ENCODE measurements at places on chromosomes 5 and 9.

DNA sequence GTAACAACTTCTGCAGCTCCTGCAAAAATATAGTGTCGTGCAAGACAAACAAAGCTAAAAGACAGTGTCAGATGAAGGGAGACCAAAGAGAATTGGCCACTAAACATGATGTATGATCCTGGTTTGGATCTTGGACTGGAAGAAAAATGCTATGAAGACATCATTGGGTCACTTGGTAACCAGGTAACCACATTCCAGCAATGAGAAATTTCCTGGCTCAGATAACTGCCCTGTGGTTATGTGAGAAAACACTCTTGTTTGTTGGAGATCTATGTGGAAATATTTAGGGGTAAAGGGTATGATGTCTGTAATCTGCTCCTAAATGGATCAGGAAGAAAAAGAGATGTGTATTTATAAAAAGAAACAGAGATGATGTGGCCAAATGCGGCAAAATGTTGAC lies 45.5 kb upstream of the ANKRD33B start:
- DNase-seq, result no peak

DNA sequence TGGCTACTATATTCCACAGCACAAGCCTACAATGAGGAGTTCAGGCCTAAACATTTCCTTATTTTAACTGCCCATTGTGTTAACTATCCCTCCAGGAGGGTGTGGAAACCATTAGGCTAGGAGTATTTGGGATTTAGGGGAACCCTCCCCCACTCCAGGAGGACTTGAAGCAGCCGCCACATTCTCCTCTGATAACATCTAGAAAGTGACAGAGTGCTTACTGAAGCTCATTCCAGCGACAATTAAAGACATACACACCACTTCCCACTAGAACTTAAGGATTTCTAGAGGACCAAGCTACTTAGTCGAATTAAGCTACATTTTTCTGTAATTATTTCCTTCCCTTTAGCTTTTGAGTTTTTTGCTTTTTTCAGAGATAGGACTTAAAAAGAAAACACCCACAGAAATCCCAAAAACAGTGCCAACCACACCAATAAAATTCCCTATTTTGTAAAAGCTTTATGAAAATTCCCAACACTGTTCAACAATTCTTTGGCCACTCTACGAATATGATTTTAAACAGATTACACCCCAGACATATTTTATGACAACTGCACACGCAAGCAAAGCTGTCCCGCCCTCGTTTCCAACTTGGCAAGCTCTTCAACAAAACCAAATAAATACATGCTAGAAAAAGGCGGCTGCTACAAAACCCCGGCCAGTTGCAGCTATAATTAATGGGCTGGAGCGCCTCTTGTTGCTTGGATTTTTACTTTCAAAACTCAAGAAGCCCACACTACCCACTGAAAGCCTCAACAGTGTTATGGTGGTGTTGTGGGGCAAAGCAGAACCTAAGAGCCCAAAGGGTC lies 4.5 kb downstream of the ROR2 start:
- no peak for DNase-seq

- DNase-seq, result no peak
Observed at GRCh38 chr5:35237580-35238376, 7.5 kb upstream of the PRLR start.

DNA sequence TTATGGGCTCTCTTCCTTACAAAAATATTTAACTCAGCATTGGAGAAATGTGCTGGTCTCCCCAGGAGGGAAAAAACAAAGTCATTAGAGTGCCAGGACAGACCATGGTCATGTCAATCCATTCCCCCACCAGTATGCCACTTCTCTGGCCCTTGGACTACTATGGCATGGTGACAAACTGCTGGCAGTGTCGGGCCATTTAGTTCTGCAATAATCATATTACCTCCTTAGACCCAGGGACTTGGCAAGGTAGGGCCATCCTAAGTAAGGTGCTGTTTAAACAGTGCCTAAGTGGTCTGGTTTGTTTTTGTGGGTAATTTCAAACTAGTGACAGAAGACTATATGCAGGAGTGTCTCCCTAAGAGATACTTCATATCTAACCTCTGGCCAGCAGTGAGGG lies 177.8 kb upstream of the STK32A start:
- DNase-seq, result no peak

DNA sequence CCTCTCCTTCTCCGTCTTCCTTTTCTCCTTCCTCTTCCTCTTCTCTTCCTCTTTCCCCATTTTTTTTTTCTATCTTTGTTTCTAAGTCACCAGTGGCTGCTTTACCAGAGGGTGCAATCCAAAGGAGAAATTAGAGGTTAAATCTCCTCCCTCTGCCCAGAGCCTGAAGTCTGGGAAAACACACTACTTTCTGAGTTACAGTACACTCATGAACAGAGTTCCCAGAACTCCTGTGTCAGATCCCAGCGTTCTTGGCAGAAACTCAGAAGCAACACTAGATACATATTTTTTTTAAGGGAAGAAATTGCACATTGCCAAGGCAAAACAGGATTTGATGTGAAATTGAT lies 189.0 kb downstream of the SNCAIP start:
- DNase-seq, result no peak

GRCh38 chr5:14699807-14700400 lies 35.4 kb downstream of the OTULIN start:
- no peak for DNase-seq

DNA sequence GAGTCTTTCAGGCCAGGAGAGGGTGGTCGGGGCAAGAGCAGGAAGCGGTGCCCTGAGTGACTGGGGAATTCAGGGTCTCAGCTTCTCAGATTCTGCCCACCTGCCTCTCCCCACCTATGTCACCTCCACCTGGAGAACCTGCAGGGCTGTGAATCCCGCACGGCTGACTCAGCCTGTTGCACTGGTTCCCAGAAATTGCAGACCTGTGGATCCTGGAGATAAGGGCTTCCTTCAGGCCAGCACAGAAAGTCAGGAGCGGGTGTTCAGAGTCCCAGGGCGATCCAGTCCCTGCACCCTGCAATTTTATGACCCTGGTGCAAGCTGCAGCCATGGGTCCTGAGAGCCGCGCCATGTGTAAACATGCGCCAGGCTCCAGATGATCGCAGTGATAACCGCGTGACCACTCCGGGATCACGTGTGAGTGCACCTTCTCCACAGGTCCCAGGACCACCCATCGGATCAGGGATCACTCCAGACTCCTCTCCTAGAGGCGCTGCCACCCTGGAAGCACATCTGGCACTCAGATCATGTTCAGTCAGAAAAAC lies 17.8 kb downstream of the IRX4 start:
- no peak for DNase-seq

GRCh38 chr9:69175486-69175885 lies 1.4 kb downstream of the TJP2 start:
- no peak for DNase-seq

GRCh38 chr5:7501061-7501460 lies 105.1 kb downstream of the ADCY2 start:
- DNase-seq, result no peak

- DNase-seq, result no peak
Observed at GRCh38 chr5:139655727-139656271, 7.7 kb downstream of the CXXC5 start.

DNA sequence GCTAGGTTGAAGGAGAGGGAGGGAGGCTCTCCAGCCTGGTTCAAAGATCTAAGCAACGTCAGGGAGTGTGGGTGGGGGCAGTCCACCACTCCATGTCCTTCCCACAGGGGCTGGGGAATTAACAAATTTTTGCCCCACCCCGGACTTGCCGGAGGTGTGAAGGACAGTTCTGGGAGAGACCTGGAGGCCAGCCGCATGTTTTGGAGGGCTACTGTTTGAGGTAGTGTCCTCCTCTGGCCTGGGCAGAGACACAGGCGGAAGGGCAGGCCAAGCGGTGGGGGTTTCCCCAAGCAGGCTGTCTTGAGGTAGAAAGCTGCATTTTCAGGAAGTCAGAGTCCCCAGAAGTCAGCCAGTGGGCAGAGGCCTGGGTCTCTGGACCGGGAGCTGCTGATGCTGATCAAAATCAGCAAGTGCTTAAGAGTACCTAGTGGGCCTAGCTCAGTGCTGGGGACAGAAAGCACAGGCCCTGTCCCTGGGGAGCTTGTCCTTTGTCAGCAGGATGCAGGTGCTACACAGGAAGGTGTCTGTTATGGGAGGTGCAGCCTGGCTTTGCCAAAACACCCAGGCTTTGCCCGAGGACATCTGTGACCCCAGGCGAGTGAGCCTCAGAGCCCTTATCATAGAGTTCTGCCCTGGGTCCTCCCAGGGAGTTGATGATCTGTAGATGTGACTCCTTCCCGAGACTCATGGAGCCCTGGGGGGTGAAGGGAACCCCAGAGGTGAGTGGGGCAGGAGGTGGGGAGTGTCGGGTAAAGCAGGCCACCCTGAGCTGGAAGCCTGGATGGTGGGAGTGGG lies 18.5 kb downstream of the JADE2 start:
- no peak for DNase-seq

- DNase-seq, result no peak
Observed at GRCh38 chr5:150134198-150134588, 21.5 kb downstream of the PDGFRB start.

DNA sequence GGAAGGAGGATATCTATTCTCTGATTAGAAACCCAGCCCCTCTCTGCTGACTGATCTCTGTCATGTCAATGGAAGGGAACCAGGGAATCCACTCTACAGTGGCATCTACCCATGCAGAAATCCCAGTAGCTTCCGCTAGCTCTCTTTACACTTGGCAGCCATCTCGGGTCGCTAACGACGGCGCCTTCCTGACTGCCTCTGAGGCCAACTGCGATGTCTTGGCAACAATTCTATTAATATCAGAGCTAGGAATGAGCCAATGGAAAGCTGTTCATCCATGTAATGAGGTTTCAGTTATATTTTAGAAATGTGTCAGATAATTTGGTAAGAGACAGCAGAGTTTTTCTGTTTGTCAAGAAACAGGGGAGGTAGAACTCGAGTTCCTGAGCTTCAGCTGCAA lies 67.6 kb upstream of the ATP10B start:
- DNase-seq, result no peak

DNA sequence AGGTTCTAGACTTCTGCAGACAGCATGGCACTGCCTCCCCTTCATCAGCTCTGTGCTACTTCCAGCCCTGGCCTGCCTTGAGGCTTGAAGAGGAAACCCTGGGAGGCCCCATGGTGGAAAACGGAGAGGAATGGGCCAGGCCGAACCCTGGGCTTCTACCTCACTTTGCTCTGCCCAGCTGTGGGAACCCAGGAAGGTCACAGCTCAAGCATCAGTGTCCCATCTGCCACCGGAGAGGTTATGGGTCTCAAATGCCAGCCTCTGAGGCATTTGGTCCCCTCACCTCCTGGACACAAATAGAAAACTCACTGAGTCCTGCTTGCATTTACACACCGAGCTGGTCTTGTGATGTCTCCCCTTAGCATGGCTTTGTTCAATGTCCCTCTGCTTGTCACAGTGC lies 80.1 kb upstream of the ALDH1B1 start:
- no peak for DNase-seq

DNA sequence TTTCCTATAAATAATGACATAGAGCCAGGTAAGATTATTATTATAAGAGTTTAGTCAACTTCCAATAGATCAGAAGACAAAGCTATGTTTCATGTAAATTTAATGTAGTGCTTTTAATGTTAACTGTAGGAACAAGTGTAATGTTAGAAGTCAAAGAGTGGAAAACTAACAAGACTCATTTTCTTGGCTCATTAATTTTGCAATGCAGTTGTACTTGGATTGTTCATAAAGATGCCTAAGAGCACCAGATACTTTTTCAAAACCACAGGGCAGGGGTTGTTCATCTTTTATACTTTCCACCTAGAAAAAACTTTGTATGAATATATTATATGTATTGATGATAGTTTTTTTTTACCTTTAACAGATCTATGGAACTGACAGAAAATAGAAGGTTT lies 1705.3 kb upstream of the CDH9 start:
- no peak for DNase-seq

DNA sequence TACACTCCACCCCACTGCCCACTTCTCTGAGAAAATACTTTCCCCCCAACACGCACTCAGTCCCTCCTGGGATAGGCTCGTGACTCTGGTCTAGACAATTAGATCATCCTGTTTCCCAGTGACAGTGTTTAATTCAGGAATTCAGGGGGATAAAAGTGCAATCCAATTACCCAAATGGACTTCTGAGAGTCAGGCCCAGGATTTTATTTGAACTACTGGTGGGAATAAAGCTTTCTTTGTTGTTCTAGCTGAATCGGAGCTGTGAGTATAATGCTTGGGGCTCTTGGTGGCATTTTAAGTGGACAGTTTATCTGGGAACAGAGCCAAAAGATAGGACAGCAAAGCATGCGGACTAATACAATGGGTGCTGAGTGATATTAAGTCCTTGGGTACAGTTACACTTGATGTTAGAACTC lies 683.3 kb downstream of the MAT2B start:
- DNase-seq, result no peak

GRCh38 chr5:103512500-103512899 lies 50.1 kb downstream of the NUDT12 start:
- DNase-seq, result no peak

- no peak for DNase-seq
Observed at GRCh38 chr5:133147411-133147810, 95.6 kb downstream of the HSPA4 start.

- no peak for DNase-seq
Observed at GRCh38 chr9:16960084-16960483, 89.6 kb upstream of the BNC2 start.

DNA sequence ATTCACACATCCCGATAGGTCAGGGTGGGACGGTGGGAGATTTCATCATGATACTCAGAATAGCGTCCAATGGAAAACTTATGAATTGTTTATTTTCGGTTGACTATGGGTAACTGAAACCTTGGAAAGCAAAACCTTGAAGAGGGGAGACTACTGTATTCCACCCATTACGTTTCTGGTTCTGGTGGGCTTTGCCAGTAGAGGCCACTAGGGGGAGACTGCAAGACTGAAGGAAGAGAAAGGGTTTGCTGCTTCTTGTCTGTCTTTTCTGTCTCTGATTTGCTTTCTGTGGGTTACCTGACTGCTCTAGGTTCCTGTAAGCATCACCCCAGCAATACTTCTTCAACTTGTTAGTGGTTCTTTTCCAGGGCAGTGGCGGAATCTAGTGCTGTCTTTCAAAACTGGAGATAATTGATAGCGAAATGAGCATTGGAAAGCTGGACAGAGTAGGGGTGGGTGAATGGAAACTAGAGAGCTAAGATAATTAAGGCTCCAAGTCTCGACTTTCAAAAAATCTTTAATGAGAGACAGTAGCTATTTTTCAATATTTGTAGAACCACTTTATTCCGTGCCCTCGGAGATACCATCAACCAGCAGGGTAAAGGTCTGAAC lies 27.0 kb downstream of the GRIN3A start:
- peak; percentile 33 for DNase-seq

GRCh38 chr5:74863726-74864125 lies 2.5 kb downstream of the FAM169A start:
- no peak for DNase-seq

GRCh38 chr9:83521411-83521810 lies 16.8 kb downstream of the FRMD3 start:
- no peak for DNase-seq

Data from NT2/D1 (cell line).